Activated CD8-positive, alpha-beta memory T cell treated with anti-CD3 and anti-CD28 coated beads for 1 hour (primary cell): ENCODE measurements at places on chromosomes 13 and 19.

DNA sequence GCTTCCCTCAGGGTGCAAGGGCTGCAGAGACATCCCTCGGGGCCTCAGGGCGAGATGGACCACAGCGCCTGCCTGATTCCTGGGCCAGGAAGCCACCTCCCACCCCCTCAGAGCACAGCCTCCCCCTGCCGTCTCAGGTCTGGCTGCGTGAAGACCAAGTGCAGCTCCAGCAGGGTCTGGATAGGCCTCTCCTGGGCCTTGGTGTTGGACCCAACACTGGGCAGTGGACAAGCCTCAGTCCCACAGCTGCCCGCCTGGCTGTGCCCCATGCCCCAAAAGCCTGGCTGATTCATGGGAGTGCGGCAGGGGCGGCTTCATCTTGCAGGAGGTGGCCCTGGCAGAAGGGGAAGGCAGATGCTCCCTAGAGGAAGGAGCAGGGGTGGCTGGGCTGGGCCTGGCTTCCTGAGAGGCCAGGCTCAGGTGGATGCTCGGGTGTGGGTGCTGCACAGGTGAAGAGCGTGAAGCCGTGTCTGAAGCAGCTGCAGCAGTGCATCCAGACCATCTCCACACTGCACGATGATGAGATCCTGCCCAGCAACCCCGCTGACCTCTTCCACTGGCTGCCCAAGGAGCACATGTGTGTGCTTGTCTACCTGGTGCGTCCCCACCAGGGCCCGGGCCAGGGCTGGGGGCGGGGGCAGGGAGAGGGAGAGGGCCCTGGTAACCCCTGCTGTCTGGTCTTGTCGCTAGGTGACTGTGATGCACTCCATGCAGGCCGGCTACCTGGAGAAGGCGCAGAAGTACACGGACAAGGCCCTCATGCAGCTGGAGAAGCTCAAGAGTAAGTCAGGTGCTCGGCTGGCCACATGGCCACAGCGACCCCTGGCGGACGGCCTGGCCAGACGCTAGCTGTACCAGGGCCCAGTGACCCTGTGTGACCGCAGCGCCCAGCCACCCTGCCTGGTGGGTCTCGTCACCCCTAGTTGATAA, 21.7 kb downstream of the MAU2 start:
- DNase-seq, result no peak

GRCh38 chr13:39538816-39539790, 63.9 kb downstream of the LHFPL6 start:
- DNase-seq, result no peak

GRCh38 chr13:95209109-95209508, 92.1 kb downstream of the ABCC4 start:
- no peak for DNase-seq

- no peak for DNase-seq
Measured at GRCh38 chr19:10603873-10604459, 16.9 kb upstream of the AP1M2 start.

DNA sequence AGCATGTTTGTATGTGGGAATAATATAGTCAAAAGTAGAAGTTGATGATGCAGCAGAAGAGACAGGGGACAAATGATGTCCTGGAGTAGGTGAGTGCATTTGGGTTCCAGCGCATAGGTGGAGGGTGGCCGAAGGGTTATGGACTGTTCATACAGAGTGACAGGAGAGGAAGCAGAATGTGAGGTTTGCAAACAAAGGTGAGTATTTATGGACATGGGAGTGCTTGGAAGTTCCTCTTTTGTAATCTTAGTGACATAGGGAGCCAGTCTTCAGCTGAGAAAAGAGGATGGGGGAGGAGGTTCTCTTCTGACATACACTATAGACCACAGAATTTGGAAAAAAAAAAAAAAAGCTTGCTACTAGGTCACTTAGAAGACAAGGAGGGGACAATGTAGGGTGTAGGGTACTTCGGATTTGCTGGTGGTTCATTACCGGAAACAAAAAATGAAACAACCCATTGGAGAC, 331.6 kb downstream of the DLEU7 start:
- DNase-seq, result no peak

DNA sequence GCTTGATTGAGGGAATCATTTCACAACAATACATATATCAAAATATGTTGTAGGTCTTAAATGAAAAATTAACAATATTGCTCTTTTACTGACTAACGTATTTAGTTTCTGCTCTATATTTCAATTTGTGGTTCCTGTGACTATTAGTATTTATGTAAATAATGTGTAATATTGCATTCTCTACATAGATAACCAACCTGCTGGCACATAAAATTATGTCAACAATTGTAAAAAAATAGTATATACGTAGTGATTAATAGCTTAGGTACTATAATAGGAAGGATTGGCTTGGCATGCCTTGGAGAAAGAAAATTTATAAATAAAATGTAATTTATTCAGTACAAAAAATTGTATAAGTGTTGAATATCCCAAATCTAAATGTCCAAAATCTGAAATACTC, 1336.1 kb downstream of the PCDH9 start:
- no peak for DNase-seq

- no peak for DNase-seq
Measured at GRCh38 chr13:66673401-66673800, 556.7 kb downstream of the PCDH9 start.

- no peak for DNase-seq
Measured at GRCh38 chr13:69565334-69565733, 542.3 kb upstream of the ATXN8OS start.

- DNase-seq, result no peak
Measured at GRCh38 chr19:7257148-7258040, 36.8 kb downstream of the INSR start.

- DNase-seq, result no peak
Measured at GRCh38 chr19:13040232-13040947, 45.1 kb downstream of the NFIX start.

- DNase-seq, result no peak
Measured at GRCh38 chr13:21009036-21009435, 52.4 kb downstream of the LATS2 start.

GRCh38 chr13:60689076-60689475, 292.1 kb downstream of the TDRD3 start:
- no peak for DNase-seq

- DNase-seq, result no peak
Measured at GRCh38 chr13:22693691-22694090, 487.1 kb upstream of the SGCG start.

DNA sequence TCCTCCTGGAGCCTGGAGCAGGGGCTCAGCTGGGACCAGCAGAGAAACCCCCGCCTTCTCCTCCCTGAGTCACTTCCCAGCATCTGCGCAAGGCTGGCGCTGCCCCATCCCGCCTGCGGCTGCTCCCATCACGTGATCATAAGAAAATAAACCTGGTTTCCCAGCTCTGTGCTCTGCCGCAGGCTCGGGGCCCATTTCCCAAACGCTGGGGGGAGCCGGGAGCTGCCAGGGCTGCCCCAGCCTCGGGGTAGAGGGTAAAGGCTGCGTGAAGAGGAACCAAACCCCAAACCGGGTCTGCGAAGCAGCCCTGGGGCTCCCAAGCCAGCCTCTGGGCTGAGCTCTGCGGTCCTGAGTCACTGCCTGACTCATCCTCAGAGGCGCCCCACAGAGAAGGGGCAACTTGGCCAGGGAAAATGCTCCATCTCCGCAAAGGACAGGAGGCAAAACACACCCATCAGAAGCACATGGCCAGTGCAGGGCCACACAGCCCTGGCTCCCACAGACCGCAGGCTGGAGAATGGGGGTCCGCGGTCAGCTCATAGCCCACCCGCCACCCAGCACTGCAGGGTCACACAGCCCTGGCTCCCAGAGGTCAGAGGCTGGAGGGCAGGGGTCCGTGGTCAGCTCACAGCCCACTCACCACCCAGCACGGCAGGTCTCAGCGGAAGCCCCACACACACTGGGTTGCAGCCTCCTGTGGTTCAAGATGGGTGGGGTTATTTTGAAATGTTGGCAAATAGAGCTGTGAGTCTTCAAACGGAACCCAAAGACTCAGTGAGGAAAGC, 67.1 kb downstream of the RASA3 start:
- peak; percentile 62 for DNase-seq

- no peak for DNase-seq
Measured at GRCh38 chr13:114010401-114011101, 36.7 kb upstream of the C13orf46 start.

- DNase-seq, result no peak
Measured at GRCh38 chr19:15300533-15301197, 31.7 kb downstream of the BRD4 start.

DNA sequence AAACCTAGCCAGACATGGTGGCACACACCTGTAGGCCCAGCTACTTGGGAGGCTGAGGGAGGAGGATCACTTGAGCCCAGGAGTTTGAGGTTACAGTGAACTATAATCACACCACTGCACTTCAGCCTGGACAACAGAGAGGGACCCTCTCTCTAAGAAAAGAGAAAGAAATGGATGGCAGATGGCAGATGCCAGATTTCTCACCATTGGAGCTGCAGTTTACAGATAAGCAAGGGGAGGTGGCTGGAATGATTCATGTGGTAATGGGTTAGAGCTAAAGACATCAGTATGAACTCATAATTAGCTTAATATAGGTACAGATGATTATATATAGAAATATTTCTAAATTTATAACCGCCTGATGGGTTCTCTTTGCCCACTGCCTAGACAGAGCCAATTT, 80.1 kb upstream of the IPO5 start:
- DNase-seq, result no peak

DNA sequence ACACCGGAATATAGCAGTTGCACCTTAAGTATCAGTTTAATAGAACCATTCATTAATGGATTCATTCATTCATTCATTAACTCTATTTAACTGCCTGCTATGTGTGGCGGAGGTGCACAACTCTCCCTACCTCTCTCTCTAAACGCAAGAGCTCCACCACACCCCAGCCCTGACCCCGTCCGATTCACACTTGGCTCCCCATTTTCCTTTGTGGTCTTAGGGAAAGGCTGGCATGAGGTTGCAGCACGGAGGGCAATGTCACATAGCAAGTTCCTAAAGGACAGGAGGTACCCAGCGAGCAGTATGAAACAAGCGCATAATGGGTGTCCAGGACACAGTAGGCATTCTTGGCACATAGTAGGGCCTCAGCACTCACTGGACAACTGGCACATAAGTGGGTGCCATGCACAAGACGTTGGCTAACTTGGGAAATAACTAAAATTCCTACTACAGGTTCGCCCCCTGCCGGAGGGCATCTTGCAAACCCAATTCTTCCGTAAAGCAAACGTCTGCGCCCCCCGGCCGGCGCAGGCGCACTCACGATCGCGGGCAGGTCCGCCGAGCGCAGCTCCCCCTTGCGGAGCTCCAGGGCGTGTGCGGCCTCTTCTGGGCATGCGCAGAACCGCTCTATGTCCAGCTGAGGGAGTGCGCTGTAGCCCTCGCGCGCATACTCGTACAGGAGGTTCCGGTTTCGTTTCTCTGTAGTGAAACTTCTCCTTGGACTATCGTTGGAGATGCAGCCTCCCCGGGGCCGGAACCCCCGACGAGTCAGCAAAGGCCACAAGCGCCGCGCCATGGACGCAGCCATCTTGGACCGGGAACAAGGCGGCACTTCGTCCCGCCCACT, at the start of gene SARS2:
Gene SARS2 (minus strand): TSS at position 835 of the 847 bp plus-strand sequence. CDS start 27 bp downstream, at position 808.
- DNase-seq, result peak; percentile 83

GRCh38 chr13:54706336-54706735, 1677.7 kb downstream of the OLFM4 start:
- DNase-seq, result no peak

GRCh38 chr19:52687684-52688083, 47.2 kb downstream of the ZNF611 start:
- DNase-seq, result no peak

GRCh38 chr13:22848539-22849052, 332.2 kb upstream of the SGCG start:
- no peak for DNase-seq

DNA sequence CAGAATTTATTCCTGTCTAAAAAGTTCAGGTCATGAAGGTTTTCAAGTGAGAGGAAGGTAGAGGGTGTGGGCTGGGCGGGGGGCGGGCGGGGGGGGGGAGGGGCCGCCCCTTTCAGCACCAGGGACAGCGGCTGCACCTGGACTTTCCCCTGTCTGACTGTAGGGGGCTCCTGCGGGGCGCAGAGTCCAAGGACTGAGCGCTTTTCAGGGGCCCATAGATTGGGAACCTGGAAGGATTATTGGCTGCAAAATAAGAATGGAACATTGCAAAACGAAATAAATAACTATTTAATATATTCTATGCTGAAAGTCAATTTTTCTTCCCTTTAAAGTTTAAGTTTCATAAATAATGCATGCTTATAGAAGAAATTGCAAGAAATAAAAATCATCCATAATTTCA, 8.9 kb upstream of the CYP4F3 start:
- no peak for DNase-seq

GRCh38 chr19:37980419-37981170, 73.6 kb downstream of the SIPA1L3 start:
- no peak for DNase-seq

GRCh38 chr13:46211116-46211482, 629 bp upstream of the LRRC63 start:
- DNase-seq, result peak; percentile 17

- no peak for DNase-seq
Measured at GRCh38 chr13:111494641-111495040, 174.2 kb downstream of the TEX29 start.

GRCh38 chr19:30887042-30887441, 462.2 kb downstream of the TSHZ3 start:
- no peak for DNase-seq

GRCh38 chr19:14091081-14091812, 696 bp upstream of the SAMD1 start:
- DNase-seq, result peak; percentile 32

GRCh38 chr19:47047763-47048405, 540 bp downstream of the TMEM160 start:
- DNase-seq, result peak; percentile 26

DNA sequence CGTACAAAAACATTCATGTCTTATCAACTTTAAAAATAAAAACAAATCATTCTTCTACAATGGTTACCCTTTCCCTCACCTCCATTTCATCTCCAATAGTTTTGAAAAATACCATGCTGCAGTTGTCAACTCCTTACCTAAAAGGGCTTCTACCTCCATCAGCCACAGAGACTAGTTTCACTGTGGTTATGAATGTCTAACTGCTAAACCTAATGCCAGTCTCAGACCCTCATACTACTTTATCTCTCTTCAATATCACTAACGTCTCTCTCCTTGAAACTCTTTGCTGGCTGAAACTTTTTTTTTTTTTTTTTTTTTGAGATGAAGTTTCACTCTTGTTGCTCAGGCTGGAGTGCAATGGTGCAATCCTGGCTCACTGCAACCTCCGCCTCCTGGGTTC, 27.1 kb downstream of the LNX2 start:
- no peak for DNase-seq

- DNase-seq, result no peak
Measured at GRCh38 chr19:3441986-3442329, 38.4 kb downstream of the SMIM24 start.
